ENCODE measurements at places on chromosomes 4 and X.

- DNase-seq, result no peak
Measured at GRCh38 chr4:139833151-139833910, 167.7 kb downstream of the MGST2 start.

- peak; percentile 71 for DNase-seq
Measured at GRCh38 chr4:56424697-56425514, 10.5 kb downstream of the PPAT start.

DNA sequence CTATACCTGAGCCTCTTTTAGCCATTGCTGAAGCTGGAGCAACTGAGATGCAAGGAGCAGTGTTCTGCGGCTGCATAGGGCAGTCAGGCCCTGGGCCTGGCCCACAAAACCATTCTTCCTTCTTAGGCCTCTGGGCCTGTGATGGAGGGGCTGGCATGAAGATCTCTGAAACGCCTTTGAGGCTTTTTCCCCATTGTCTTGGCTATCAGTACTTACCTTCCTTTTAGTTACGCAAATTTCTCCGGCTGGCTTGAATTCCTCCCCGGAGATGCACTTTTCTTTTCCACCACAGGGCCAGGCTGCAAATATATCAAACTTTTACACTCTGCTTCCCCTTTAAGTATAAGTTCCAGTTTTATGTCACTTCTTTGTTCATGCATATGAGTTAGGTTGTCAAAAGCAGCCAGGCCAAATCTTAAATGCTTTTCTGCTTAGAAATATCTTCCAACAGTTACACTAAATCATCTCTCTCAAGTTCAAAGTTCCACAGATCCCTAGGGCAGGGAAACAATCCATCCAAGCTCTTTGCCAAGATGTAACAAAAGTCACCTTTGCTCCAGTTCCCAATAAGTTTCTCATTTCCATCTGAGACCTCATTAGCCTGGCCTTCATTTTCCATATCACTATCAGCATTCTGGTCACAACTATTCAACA, 194.4 kb upstream of the PCDH7 start:
- DNase-seq, result no peak

DNA sequence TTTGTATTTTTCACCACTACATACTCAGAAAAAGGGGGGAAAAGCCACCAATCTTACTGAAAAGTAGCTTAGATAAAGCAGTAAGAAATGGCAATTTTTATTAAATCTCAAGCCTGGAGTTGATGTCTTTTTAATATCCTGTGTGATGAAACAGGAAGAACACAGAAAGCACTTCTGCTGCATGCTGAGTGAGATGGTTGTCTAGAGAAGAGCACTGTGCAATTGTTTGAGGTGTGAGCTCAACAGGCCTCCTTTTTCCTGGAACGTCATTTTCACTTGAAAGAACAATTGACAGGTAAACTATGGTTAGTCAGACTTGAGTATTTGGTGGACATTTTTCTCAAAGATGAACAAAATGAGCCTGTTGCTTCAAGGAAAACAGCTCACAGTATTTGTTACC, 73.9 kb downstream of the RTL5 start:
- no peak for DNase-seq

GRCh38 chr4:133598779-133599178, 449.7 kb downstream of the PCDH10 start:
- DNase-seq, result no peak

DNA sequence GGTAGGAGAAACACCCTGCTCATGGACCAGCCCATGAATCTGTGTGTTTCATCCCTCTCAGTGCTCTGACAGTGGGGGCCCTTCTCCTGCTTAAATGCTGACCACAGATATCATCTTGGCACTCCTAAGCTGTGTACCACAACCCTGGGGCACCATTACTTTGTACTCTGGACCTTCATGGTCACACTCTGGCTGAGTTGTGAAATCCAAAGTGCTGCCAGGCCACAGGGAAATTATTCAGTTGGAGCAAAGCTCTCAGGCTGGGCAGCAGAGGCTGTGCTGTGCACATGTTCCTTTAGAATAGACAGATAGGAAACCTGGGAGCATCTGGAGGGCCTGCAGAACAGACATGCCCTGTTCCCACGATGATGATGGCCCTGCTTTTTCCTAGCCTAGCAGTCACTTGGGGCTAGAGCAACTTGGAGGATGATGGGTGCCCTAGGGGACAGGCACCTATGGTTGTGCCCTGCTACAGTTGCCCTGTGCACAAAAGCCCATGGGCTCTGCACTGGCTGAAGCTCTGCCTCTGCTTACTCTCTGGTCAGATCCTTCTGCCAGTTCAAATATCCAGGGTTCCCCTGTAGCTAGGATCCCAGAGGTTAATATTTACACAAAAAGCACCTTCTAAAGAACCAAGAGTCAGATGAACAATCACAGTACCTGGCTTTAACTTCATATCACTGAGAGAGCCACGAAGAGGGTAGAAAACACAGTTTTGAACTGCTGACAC, 48.5 kb upstream of the CDX4 start:
- DNase-seq, result no peak

DNA sequence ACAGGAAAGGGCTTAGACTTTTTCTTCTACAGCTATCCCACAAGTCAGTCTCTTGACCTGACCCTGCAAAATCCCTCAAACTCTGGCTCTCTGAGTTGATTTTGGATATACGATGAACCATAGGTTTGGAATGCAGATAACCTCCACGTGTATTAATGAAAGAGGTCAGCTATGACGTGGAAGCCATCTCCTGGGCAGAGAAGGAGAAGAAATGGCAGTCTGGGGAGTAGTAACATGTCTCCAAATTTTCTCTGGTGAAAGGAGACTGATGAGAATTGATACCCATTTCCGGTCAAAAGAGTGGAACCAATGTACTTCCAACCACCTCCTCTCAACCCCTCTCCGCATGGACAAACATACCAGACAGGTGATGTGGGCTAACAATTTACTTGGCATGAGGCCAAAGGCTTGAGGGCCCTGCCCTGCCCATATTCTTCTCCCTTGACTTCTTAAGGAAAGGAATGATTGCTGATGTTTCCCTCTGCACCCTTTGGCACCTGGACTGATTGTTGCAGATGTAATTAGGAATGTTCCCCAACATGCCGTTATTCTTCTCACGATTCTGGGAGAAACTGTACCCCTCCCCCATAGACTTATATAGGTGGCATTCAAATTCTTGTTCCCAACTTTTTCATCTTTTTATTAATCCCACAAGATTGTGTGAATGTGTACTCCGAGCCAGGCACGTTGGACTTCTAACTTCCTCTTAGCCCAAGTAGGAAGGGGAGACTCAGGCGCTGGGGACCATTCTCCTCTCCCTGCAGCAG, 580 bp upstream of the PLS3 start:
- no peak for DNase-seq

DNA sequence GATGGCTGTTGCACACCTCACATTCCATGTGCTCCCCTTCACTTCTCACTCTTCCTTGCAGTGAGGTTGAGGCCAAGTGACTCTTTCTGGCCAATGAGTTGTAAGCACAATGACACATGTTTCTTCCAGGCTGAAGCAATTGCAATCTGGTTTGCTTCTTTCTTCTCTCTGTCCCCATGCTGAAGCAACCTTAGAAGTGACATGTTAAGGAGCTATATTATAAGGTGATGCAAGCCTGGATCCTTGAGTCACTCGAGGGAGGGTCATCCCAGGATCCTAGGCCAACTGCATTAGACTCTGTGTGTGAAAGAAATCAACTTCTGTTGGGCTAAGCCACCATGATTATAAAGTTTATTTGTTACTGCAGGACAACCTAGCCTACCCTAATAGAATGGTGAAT, 45.5 kb upstream of the HS3ST1 start:
- no peak for DNase-seq

DNA sequence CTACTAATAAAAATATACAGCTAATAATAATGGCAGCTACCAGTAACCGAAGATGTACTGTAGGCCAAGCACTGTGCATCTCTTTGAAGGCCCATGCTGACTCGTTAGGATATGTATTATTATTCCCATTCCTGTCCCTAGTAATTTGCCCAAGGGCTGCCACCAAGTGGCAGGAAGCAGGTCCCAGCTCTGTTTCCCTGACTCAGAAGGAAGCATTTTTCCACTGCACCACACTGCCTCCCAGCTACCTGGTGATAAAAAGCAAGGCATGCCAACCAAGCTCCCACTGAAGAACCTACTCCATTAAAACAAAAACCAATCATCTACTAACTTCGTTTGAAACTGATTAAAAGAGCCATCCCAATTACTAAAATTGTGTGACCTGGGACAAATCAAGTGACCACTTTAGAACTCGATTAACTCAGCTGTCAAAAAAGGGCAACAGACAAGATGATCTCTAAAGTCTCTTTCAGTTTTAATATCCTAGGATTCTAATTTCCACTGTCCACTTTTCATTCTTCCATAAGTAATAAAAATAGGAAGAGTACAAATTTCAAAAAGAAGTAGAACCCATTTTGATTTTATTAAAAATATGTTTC, 24.3 kb upstream of the PGM2 start:
- DNase-seq, result peak; percentile 44

DNA sequence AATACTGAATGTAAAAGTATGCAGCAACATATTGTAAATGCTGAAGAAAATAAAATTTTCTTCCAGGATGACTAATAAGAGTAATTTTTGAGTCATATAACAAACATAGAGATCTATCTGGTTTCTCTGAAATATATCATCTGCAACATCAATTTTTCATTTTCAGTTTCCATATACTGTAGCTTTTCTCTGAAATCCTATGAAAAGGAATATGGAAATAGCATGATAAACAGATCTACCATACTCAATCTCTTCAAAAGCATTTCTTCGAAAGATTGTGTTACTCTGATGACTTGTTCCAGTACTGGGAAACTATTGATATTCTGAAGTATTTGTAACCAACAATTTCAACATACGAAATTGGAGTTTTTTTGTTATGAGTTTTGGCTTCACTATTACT, 1156.7 kb downstream of the FAM133A start:
- no peak for DNase-seq

GRCh38 chr4:37400241-37400881, 155.8 kb downstream of the NWD2 start:
- DNase-seq, result no peak

DNA sequence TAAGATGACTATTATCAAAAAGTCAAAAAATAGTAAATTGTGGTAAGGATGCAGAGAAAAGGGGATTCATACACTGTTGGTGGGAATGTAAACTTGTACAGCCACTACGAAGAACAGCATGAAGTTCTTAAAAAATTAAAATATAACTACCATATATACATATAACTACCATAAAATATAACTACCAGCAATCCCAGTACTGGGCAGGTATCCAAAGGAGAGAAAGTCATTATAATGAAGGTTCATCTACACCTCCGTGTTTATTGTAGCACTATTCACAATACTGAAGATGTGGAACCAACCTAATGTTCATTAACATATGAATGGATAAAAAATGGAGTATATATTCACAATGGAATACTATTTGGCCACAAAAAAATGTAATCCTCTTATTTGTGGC, 360.9 kb upstream of the CT83 start:
- DNase-seq, result no peak

DNA sequence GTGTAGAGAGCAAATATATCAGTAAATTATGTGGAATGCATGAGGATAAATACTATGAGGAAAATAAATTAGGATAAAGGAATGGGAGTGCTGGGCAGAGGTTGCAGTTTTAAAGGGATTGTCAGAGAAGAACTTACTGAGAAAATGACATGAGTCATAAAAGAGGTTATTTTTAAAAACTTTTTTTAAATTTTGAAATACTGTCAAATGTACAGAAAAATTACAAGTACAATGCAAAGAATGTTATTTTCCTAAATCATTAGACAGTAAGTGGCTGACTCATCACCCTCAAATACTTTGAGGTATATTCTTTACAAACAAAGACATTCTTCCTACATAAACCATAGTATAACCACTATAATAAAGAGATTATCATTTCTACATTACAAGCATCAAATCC, 29.8 kb upstream of the H2AZ1 start:
- DNase-seq, result peak; percentile 26
